ENCODE measurements at places on chromosomes 1 and 21.

- no peak for DNase-seq
Observed at GRCh38 chr1:41939194-41939593, 20.5 kb upstream of the HIVEP3 start.

DNA sequence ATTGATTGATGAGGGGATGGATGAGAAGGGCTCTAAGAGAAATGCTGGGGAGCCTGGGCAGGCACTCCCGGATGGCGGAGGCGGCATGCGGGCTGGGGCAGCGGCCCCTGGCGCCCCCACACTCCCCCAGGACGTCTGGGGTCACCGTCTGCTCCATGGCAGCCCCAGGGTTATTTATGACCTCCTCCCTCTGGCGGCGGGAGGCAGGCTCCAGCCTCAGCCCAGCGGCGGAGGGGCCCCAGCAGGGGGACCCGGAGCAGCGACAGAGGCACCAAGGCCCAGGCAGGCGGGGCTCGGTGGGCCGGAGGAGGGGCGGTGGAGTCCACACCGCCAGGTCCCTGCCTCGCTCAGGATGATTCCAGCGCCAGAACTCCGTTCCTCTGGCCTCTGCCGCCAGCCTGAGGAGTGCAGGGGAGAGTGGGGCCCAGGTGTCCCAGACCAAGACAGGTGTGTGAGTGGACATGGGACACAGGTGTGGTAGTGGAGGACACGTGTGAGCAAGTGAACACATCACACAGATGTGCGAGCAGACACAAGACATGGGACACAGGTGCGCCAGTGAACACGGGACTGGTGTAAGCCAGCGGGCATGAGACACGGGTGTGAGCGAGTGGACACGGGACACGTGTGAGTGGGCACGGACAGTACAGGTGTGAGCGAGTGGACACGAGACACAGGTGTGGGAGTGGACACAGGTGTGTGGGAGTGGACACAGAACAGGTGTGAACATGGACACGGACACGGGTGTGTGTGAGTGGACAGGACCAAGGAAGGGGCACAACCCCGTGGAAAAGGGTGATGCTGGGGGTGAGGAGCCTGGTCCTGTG, 2.5 kb upstream of the SAMD11 start:
- DNase-seq = peak; percentile 78

DNA sequence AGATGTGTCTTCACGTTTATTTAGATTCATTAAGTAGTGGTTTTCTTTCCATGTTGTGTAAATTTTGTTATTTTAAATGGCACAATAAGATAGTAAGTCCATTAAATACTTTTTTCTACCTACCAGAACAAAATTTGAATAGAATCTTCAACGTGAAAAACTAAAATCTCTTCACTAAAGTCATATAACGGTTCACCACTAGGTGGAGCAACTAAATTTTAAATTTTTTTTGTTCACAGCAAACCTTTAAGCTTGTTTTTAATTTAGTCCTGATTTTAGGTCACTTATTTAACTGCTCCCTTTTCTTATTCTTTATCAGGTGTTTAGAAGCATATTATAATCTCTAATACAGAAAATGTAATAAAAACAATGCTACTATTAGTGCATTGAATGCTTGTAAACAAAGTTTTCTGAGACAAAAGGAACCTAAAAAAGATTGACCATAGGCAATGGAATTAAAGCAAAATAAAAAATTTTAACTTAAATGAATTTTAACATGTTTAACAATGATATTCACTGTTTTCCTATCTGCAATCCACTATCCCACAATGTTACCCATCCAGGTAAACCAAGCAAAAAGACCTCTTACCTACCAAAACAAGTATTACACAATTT, 28.3 kb upstream of the PKN2 start:
- DNase-seq = no peak

DNA sequence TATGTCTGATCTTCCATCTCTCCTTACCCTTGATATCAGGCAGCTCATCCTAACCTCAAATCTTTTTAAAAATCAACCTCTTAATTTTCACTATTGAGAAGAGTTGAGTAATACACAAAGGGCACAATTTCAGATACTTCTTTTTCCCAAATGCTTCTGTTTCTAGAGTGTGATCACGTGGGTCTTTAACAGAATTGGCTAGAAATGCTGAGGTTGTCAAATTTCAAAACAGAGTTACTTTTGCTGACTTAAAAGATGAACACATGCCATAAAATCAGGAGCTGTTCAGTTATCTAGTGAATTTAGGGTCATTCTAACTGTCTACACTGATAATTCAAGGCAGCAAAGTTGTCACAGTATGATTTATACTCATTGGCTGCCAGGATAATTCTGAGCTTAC, 63.6 kb upstream of the NGF start:
- DNase-seq = no peak

DNA sequence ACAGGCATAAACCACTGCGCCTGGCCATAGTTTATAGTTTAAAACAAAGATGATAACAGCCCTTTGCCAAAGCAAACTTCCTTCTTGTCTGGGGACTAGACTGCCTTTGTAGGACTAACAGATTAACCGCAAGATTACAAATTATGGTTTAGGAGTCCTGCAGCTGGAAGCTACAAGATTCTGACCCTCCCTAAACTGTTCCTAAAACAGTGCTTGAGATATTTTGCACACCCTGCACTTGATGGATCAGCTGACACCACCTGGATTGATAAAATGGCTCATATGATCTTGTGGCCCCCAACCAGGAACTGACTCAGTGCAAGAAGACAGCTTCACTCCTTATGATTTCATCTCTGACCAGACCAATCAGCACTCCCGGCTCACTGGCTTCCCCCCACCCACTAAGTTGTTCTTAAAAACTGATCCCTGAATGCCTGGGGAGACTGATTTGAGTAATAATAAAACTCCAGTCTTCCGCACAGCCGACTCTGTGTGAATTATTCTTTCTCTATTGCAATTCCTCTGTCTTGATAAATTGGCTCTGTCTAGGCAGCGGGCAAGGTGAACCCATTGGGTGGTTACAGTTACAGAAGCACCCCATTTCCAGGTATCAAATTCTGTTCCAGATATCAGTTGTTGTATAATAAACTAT, 13.8 kb upstream of the RNF11 start:
- DNase-seq = no peak

DNA sequence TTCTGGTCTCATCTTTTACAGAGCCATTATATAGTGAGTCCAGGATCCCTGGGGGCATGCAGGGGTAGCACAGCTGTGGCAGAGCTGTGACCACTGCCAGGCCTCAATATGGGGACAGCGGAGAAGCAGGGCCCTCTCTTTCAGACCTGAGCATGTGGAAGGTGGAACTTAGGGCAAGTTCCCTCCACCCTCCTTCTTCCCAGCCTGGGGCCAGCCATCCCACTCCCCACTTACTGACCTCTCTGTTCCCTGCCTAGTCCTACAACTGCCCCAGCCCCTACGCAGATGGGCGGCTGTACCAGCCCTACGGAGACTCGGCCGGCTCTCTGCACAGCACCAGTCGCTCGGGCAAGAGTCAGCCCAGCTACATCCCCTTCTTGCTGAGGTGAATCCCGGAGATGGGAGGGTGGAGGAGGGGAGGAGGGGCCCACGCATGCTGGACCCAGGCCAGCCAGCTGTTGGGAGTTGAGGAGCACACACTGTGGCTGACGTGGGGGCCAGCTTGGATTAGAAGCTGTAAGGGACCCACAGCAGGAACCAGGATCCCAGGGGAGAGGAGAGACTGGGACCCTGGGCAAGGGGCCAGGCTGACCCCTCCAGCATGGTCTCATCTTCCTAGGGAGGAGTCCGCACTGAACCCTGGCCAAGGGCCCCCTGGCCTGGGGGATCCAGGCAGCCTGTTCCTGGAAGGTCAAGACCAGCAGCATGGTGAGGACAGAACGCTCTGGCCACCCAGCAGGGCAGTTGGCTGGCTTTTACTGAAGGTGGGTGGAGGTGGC, 10.7 kb downstream of the PSRC1 start:
- DNase-seq = no peak

GRCh38 chr1:13948888-13949391, 249.0 kb downstream of the PRDM2 start:
- DNase-seq = no peak

Measured in NCI-H510A (cell line).